ENCODE measurements at places on chromosomes 1 and 21. TPM values are rescaled to one million over a fixed set of nuclear protein-coding genes. Genes with fewer than 3 reads are reported as not detected.

PRDM16 gene
- 0.06 TPM for polyA plus RNA-seq

SERPINC1 gene
- polyA plus RNA-seq, result 0.16 TPM

FAAP20 gene
- 12.6 TPM for polyA plus RNA-seq

DMBX1 gene
- polyA plus RNA-seq, result not detected

RASSF5 gene
- 2.4 TPM for polyA plus RNA-seq

TRIM67 gene
- not detected for polyA plus RNA-seq

TLCD4 gene
- 0.51 TPM for polyA plus RNA-seq

PLXNA2 gene
- polyA plus RNA-seq, result 0.10 TPM

- DNase-seq, result no peak
Observed at GRCh38 chr1:235567812-235568503, 63.7 kb upstream of the B3GALNT2 start.

DNA sequence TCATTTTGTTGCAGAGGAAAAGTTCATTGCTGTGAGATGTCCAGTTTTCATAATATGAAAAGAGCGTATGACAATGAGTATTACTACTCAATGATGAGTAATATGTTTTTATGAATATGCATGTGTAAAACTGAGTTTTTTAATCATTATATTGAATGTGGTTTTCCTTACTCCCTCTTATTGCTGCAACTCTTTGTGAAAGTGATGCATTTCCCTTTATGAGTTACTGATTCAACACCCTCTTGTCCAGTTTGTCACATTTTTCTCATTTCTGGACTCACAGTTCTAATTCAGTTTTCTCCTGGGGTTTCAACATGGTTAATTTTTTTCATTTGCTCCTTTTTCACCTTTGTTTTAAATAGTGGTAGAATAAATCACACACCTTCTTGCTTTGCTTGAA is 35.2 kb upstream of the KCNJ15 start:
- no peak for DNase-seq

GRCh38 chr1:23801338-23801748 is 789 bp upstream of the GALE start:
- no peak for DNase-seq

- no peak for DNase-seq
Observed at GRCh38 chr1:236744533-236744932, 50.6 kb upstream of the MTR start.

GRCh38 chr21:45470773-45471524 is 66.0 kb downstream of the COL18A1 start:
- peak; percentile 74 for DNase-seq

- DNase-seq, result no peak
Observed at GRCh38 chr1:86288586-86289147, 107.5 kb downstream of the ODF2L start.

GRCh38 chr1:3125546-3126368 is 56.8 kb downstream of the PRDM16 start:
- DNase-seq, result no peak

DNA sequence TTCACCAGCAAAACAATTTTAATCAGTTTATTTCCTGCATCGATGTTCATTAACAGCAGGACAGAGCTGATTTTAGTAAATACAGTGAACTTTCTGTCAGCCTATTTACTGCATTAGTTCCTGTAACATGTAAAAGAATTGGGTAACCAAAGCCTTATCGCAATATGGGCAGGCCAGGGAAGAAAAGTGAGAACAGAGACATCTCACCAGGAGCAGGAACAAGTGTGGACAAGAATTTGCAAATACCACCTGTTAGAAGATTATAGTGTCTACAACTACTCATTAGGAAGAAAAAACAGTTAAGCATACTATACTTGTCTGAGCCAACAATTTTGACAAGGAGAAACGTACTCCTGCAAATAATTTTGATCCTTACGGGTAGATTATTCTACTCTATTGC is 1293.9 kb downstream of the PLA2G4A start:
- DNase-seq, result no peak

DNA sequence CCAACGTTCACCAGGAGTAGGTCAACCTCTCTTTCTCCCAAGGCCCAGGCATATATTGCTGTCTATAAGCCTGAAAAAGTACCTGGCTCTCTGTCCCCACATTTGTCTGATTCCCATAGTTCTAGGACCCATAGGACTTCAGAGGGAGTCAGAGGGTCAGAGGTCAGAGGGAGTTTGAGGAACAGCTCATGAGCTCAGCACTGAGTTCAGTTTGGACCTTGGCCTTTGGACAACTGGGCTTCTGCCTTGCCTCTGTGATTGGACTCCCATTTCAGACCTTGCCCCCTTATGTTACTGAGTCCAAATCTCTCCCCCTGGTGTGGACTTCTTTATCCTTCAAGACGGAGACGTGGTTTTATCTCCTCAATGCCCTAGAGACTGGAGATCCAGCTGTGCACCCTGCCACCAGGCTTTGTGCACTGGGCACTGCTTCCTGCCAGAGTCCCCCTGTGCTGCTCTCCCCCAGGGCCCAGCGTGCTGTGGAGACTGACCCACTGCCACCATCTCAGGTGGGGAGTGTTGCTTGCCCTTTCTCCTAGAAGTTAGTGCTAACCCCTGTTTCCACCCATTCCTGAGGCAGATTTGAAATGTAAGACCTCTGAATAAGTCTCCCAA is 3.2 kb downstream of the CTSE start:
- DNase-seq, result no peak

DNA sequence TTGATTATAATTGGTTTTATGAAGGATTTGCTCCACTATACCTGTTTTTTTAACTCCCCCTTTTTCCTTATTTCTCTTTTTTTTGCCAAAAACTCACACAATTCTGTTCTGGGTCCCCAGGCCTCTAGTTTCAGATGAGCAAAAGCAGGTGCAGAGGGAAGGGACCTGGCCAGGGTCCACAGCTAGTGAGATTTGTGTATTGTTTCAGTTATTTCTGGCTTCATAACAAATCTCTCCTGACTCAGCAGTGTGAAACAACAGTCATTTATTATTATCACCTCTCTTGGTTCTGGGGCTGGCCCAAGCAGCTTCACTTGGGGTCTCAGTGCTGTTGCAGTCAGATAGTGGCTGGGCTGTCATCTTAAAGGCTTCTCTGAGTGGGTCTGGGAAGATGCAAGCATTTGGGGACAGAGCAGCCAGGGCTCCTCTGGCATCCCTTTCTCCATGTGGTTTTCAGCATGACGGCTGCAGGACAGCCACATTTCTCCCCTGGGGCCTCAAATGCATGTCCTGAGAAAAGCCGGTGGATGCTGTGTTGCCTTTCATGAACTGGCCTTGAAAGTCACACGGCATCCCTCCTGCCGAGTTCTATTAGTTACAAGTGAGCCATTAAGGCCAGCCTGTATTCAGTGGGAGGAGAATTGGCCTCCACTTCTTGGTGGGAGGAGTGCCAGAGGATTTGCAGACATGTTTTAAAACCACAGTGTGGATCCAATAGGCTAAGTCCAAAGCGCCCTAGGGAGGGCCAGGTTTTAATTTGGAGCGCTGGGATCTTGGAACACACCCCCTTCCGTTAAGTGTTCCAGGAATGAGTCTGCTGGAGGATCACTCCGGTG is 137.1 kb downstream of the CAMTA1 start:
- DNase-seq, result no peak

GRCh38 chr1:29719253-29719652 is 482.9 kb downstream of the PTPRU start:
- DNase-seq, result no peak

DNA sequence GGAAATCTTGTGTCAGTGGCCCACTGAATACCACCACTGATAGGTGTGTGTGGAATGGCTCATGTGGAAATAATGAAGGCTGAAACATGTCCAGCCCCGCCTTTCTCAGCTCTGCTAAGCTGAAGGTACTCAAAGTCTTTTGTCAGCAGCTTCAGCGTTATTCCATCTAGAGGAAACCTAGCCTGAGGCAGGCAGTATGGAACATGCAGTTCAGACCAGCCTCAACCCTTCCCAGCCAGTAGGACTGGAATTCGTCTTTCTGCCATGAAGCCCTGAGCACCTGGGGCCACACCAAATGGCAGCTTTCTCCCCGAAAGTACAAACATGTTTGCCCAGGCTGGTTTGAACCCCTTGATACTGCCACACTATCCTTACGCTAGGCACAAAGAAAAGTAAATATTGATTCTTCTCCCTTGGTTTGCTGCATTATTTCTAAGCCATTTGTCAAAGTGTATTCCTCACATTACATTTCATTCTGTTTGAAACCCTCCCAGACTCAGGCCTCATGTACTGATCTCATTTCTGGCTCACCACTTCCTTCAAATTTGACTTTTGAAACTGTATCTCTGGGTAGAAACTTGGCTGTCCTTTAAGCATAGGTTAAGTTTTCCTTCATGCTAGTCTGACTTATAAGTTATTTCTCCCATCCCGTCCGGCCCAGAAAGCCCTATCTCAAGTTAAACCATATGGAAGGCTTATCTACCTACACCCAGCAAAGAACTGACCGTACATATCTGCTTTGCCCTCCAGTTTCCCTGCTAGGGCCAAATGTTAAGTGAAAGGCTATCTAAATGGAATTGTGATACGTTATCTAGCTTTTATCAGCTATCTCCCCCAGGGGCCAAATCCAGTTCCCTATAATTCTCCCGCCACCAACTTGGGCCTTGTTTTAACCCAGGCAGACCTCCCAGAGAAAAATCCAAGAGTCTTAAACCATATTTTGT is 45.7 kb upstream of the HOOK1 start:
- DNase-seq, result no peak

DNA sequence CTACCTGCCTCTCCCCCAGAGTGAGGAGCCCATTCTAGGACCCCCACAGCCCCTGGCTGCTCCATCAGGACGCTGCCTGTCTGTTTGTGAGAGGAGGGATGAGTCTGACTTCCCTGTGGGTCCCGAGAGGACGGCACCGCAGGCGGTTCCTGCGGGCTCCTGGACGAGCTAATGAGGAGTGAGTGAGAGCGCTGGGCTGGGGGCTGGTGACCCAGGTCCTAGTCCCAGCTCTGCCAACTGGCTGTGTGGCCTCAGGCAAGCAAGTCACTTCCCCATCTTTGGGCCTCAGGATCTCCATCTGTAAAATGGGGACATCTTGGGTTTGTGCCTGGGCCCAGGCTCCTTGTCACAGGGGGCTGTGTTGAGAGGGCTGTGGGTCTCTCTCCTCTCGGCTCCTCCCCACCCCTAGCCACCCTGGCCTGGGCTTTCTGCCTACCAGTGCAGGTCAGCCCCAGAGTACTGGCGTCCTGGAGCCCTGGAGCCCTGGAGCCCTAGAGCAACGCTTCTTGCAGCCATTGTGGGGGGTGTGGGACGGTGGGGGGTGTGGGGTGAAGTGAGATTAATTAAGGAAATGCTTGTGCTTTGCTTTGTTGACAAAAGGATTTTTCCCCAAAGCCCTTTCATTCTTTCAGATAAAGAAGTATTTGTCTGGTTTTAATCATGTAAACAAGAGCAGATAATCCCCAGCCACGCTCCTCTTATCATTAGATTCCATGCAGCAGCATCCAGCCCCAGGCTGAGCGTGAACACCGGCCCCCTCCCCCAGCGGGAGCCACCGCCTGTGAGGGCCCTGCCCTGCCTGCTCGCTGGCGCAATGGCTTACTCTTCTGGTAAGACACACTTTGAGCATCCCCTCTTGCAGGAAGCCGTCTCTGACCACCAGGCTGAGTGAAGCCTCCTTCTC is 26.8 kb downstream of the SLC1A7 start:
- DNase-seq, result no peak

DNA sequence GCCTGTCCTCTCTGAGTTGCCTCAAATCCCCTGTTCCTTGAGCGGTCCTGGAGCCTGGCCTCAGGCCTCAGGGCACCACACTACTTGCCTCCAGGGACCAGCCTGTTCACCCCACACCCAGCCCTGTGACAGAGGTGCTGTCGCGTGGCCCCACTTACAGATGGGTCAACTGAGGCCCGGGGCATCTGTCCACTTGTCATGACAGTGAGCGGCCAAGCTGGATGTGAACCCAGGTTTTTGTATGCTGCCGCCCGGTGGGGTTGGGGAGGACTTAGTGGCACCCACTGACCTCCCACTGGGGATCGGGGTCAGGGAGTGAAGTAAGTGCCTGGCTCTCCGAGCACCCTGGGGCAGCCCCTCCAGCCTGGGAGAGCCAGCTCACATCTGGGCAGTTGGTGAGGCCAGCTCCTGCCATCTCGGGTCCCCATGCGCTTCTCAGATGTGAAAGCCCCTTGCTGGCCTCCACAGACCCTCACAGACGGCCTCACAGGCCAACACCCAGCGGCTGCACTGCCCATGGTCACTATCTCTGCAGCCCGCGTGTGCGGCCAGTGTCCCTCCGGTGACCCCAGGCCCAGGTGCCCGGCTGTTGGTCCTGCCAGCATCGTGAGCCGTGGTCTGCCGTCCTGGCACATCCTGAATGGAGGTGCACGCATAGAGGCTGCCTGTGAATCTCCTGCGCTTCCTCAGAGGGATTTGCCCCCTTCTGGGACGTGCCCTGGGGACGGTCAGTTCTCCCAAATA is 9.3 kb upstream of the FAAP20 start:
- no peak for DNase-seq

GRCh38 chr1:211870156-211870555 is 39.6 kb upstream of the LPGAT1 start:
- no peak for DNase-seq

DNA sequence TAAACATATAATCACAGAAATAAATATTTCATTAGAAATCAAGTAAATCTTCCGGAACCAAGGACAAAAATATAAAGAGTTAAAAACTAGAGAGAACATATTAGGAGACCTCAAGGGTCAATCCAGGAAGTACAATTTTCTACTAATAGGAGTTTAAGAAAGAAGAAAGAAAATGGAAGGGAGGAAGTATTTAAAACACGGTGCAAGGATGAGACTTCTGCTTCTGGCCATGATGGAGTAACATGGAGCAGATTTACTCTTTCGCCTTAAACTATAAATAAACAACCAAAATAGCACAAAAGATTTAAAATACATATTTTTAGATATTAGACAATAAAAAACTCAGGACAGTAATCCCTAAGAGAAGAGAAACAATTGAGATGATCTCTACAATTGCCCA is 12.6 kb upstream of the IFNAR1 start:
- no peak for DNase-seq

DNA sequence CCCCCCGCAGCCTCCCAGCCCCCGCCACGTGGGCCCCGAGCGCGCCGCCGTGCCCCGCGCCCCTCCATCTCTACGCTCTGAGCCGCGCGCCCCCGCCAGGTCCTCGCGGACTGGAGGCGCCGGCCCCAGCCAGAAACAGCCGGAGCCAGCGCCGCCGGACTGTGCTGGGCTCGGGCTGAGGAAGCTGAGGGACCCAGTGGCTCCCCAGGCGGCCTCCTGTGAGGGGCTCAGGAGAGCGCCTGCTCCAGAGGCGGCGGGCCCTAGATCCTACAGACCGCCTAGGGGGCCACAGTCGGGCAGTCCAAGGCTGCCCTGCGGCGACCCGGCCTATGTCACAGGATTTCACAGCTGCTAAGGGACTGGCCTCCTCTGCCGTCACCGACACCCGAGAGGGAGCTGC is 82.1 kb downstream of the NENF start:
- DNase-seq, result no peak

GRCh38 chr1:6269720-6270400 is 9.0 kb upstream of the GPR153 start:
- DNase-seq, result no peak

Measured in AG04450 (cell line).